ENCODE measurements at places on chromosomes 1 and 21. TPM values are rescaled to one million over a fixed set of nuclear protein-coding genes. Genes with fewer than 3 reads are reported as not detected.

KIRREL1 gene
- total RNA-seq: 101 TPM

LRRC38 gene
- 0.50 TPM for total RNA-seq

PPM1J gene
- total RNA-seq: 0.53 TPM

TRIM45 gene
- 1.2 TPM for total RNA-seq

ADAM30 gene
- total RNA-seq: not detected

ANGPTL3 gene
- not detected for total RNA-seq

SRM gene
- 17.6 TPM for total RNA-seq

PANK4 gene
- 16.4 TPM for total RNA-seq

TMEM269 gene
- total RNA-seq: not detected

PCP4L1 gene
- not detected for total RNA-seq

SPATA1 gene
- total RNA-seq: 0.92 TPM

RHD gene
- not detected for total RNA-seq

OR2L2 gene
- total RNA-seq: under 0.01 TPM

METTL18 gene
- total RNA-seq: 9.5 TPM

SMG7 gene
- total RNA-seq: 14.5 TPM

AUNIP gene
- total RNA-seq: 1.7 TPM

SPRR1A gene
- total RNA-seq: not detected

EXO1 gene
- total RNA-seq: 6.3 TPM

GPR37L1 gene
- not detected for total RNA-seq

PDZK1 gene
- total RNA-seq: 0.75 TPM

ATP5PO gene
- total RNA-seq: 197 TPM

FAM167B gene
- total RNA-seq: 0.79 TPM

LRRC3 gene
- 0.25 TPM for total RNA-seq

SLC25A24 gene
- 36.9 TPM for total RNA-seq

KAZN gene
- total RNA-seq: 5.3 TPM

TSSK3 gene
- total RNA-seq: 1.7 TPM

TSPAN2 gene
- 0.12 TPM for total RNA-seq

C1orf226 gene
- total RNA-seq: under 0.01 TPM

NECTIN4 gene
- total RNA-seq: not detected

AGBL4 gene
- total RNA-seq: not detected

PIP5K1A gene
- 46.6 TPM for total RNA-seq

ASPM gene
- 32.5 TPM for total RNA-seq

OR6K2 gene
- total RNA-seq: not detected

PTPRF gene
- 32.2 TPM for total RNA-seq

IL22RA1 gene
- total RNA-seq: 0.25 TPM

ATXN7L2 gene
- total RNA-seq: 1.8 TPM

E2F2 gene
- total RNA-seq: 0.93 TPM

EFNA3 gene
- total RNA-seq: 0.53 TPM

KIF2C gene
- 27.3 TPM for total RNA-seq

DRAXIN gene
- 0.50 TPM for total RNA-seq
